ENCODE measurements at places on chromosomes 3 and 15.

GRCh38 chr15:95300958-95301357, 1029.5 kb upstream of the NR2F2 start:
- DNase-seq: no peak

- DNase-seq: no peak
These were observed 239.0 kb upstream of the NAALADL2 start for GRCh38 chr3:174620138-174620537.

- DNase-seq: no peak
These were observed 46.9 kb downstream of the COMMD2 start for GRCh38 chr3:149705416-149705815.

- DNase-seq: no peak
These were observed 22.6 kb downstream of the SLC51A start for GRCh38 chr3:196238612-196239560.

GRCh38 chr3:52233968-52234367, 5.0 kb downstream of the TWF2 start:
- DNase-seq: no peak

GRCh38 chr3:170428095-170428494, 9.4 kb downstream of the CLDN11 start:
- no peak for DNase-seq

DNA sequence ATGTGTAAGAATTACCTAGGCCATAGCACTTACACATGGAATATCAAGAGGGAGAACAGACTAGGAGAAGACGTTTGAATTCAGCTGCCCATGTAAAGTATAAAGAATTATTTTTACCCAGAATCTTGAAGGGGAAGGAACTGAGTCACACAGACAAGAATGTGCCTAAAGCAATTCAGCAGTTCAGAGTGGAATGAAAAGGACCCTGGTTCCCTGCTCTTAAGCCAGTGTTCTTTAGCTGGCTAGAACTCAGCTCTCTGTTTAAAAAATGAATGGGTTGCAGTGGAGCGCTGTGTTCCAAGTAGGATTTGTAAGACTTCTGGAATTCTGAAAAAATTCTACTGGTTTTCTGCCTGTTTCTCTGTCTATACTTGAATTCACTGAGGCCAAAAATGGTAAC, 440.2 kb downstream of the LPP start:
- DNase-seq: no peak

DNA sequence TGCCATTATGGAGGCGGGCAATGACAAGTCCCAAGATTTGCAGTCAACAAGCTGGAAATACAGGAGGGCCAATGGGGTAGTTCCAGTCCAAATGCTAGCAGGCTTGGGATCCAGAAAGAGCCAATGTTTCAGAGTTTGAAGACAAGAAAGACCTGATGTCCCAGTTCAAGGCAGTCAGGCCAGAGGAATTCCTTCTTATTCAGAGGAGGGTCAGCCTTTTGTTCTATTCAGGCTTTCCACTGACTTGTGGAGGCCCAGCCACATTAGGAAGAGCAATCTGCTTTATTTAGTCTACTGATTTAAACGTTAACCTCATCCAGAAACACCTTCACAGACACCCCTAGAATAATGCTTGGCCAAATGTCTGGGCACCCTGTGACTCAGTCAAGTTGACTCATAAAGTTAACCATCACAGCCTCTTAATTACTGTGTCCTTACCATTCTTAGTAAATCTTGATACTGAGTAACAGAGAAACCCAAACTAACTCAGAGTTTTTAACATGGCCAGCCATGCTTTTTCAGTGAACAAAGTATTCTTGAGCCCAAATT, 50.9 kb upstream of the NPHP3 start:
- no peak for DNase-seq

GRCh38 chr3:100400419-100400779, 490 bp downstream of the TOMM70 start:
- no peak for DNase-seq

GRCh38 chr3:125403789-125404188, 28.7 kb upstream of the ZNF148 start:
- no peak for DNase-seq

DNA sequence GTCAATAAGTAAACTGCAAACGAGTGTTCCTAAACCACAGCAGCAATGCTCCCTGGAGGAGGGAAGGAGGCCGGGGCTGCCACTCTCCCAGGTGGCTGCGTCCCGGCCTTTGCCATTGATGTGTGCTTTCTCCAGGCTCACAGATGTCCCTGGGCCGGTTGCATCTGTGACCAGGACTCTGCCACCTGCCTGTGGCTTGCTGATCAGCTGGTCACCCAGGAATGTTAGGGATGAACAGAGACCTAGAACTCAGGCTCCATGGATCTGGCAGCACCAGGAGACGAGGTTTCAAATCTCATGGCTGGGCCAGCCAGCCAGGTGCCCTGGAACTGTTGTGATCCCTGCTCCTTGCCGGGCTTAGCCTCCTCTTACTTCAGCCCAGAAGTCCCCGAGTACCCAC, 65.7 kb downstream of the KLF15 start:
- no peak for DNase-seq

- DNase-seq: no peak
These were observed 8.4 kb downstream of the ACP3 start for GRCh38 chr3:132325634-132326033.

GRCh38 chr15:78438619-78439285, 736 bp downstream of the IREB2 start:
- DNase-seq: peak; percentile 43

- DNase-seq: no peak
These were observed 74.5 kb downstream of the TMEM108 start for GRCh38 chr3:133112666-133113065.

DNA sequence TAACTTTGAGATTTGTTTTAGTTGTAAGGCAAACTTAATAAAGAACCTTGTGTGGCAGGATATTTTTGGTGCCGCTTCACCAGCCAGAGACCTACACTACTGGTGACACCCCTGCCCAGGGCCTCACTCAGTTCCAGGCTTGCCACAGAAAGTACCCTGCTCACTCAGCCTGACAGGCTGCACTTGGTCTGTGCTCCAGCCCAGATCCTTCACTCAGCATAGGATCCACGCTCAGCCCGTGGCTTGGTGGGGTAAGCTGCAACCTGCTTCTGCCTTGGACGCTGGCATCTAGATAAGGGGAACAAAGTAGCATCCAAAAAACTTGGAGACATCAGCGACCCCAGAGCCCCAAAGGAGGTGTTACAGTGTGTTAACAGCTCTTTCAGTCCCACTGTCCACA, 825.5 kb downstream of the EPHA3 start:
- no peak for DNase-seq

GRCh38 chr3:15458212-15458780, 30.9 kb downstream of the EAF1 start:
- DNase-seq: no peak

DNA sequence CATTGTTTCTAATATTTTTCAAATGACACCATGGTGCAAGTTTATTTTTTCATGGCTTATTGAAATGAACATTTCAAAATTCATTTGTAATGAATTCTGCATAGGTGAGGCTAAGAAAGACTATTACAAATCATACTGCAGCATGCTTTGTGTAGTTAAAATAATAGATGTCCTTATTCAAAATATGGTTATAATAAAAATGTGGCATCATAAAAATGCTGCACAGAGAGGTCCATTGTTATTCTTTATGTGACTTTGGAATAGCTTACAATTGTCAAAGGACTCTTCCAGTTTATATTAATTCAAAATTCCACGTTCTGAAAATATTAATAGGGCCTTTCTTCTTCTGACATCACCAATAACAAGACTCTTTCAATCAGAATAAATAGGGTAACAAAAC, 222.7 kb downstream of the GAP43 start:
- DNase-seq: no peak

GRCh38 chr3:38548154-38548931, 52.2 kb downstream of the EXOG start:
- peak; percentile 67 for DNase-seq

DNA sequence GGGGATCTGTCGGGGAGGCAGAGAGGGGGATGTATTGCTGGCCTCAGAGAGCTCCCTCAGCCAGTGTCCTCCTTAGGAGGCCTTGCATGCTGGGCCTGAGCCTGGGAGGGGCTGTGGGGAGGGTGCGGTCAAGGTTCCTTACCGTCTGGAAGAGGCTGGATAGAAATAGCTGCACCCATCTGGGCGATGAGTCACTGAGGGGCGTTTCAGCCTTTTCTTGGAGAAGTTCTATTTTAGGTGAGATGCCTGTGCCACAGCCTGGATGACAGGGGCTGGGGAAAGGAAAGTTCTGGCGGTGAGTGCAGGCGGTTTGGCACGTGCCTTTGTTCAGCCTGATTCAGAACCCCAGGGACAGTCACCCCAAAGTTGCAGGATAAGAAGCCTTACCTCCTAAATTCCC, 35.7 kb upstream of the APEH start:
- DNase-seq: no peak

DNA sequence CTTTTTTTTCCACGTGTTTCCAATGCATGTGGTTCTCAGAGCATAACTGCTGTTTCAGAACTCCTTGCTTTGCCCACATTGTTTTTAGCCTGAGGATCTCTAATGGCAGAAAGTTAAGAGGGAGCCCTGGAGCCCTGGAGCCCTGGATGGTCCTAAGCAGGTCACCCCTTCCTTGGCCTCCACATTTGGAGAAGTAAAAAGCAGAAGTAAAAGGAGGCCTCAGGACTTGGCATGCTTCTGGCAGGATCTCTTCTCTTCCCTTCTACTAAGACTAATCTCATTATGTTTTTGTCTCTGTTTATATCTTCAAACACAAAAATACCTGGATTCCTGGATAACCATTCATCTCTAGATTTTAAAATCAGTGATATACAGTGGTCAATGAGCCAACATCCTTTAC, 50.1 kb downstream of the P2RY1 start:
- no peak for DNase-seq

- DNase-seq: no peak
These were observed 2.6 kb downstream of the PPM1M start for GRCh38 chr3:52248165-52248541.

- DNase-seq: no peak
These were observed 12.3 kb upstream of the COL6A6 start for GRCh38 chr3:130504701-130505100.

DNA sequence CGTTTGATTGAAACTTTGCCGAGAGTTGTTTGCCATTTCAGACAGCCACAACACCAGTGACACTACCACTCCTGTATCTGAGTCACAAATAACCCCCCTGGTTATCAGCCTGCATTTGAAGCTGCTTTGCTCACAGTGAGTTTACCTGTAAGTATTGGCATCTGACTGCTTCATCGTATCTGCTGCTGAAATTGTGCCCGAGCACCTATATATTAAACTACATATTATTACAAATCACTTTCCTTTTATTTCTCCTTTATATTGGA, 39.2 kb upstream of the SPSB4 start:
- no peak for DNase-seq

All from iPS-NIHi11 (cell line).